ENCODE measurements at places on chromosomes 1 and 21.

- no peak for DNase-seq
These were observed 266.0 kb downstream of the PTPRU start for GRCh38 chr1:29502225-29502910.

DNA sequence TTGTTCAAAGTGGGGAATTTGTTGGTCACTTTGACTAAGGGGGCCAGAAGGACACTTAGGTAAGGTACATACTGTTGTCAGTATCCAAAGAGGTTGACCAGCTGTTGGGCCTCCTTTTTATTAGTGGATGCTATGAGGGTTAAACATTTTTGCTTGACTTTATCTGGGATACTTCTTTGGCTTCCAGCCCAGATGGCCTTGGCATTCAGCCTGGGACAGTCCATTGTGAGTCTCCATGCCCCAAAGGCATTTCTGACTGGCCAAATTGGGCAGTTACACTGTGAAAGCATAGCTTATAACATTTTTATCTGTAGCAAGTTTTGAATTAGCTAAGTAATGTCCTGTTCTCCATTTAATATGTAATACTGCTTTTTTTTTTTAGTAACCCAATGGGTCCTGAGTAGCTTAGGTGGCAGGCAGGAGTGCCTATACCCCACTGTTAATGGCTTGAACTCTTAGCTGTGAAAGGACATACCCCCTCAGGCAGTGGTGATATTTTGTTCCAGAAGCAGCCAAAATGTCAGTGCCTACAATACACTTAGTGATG lies 35.4 kb upstream of the CD1D start:
- DNase-seq = no peak

DNA sequence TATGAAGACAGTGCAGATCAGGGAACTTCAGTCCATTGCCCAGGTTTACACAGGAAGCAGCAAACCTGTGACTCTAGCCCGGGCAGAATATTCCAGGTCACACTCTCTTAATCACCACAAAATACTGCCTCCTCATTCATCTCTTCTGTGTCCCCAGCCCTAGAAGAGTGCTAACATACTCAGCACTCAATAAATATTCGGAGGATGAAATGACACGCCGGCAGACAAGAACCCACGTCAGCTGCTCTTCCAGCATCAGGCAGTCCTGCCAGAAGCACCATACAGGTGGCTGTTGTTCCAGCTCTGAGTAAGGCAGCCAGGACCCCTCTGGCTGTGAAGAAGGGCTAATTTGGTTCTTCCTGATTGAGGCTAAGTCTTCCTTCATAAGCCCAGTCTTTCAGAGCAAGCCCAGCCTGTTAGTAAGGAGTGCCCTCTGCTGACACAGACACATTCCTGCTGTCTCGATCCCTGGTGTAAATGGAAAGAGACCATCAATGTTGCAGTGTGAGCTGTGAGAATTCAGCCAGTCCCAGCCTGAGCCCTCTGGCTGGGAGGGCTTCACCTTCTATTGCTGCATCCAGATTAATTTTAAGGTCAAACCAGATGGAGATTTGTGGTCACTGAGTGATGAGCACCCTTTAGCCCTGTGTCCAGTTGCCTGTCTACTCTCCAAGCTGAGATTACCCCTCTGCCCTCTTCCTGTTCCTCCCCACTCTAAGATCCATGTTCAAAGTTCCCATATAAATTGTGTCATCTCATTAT lies 45.0 kb upstream of the KIRREL1 start:
- peak; percentile 48 for DNase-seq

- DNase-seq = no peak
These were observed 77.0 kb upstream of the FGGY start for GRCh38 chr1:59219916-59220315.

DNA sequence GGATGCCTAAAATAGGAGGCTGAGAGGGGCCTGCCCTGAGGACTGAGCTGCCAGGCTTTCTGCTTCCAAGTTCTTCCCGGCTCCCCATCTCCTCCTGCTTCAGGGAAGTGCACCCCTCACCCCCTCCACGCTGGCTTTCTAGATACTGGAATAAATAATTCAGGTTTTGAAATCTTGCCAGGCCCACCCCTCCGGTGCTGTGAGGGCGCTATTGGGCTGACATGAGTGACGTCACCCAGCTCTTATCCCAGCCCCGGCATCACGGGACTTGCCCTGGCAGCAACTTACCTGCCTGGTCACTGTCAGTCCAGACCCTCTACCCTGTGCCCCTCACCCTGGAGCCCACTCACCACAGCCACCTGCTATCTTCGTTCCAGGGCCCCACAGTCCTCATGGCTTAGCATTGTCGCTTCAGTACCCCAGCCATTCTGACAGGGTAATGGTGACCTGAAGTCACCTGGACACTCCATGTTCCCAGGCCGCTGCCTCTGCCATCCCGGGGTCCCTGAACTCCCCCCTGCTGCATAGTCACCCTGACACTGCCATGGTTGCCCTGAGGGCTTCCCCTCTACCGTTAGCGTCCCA lies 819 bp upstream of the GPR3 start:
- peak; percentile 73 for DNase-seq

DNA sequence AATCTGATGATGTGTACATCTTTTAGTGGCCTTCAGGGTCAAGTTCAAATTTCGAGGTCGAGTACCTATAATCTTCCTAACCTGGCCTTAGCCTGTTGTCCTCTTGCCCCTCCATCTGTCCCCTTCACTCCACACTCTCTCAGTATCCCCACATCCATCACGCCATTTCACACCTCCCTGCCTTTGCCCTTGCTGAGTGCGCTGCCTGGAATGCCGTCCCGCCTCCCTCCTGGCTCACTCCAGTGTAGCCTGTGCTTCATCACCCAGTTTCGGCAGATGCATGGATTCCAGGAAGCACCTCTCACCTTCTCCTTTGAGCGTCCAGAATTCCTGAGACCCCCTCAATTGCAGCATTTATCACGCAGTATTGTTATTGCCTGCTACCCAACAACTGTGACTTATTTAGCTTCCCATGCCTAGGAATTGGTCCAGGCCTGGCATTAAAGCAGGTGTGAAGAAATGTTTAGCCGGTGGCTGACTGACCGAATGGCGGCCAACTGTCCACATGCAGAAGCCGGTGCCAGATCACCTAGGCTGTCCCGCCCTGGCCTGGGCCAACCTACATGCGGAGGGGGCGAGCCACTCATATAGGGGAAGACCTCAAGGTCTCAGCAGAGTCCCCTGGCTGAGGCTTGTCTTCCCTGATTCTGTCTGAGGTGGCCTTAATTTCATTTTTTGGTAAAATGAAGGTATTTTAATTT lies 34.5 kb downstream of the MYOM3 start:
- no peak for DNase-seq

- DNase-seq = no peak
These were observed 71.0 kb upstream of the ANGPTL1 start for GRCh38 chr1:178941849-178942248.

DNA sequence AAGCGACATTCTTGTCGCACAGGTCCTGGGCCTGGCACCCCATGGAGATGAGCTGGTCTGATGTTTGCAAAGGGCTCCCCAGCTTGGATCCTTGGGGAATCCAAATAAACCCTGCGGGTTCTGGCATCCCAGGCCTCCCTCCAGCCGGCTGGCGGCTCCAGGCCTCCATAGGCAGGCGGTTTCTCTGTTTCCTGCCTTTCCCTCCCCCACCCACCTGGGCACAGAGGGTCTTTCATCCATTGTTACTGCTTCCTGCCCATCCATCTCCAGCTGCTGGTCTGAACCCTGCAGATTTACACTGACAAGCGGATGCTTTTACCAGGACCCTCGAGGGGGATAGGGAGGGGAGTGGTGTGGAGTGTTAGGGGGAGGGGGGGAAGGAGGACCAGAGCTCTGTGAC lies 39.1 kb upstream of the ID3 start:
- DNase-seq = peak; percentile 27

DNA sequence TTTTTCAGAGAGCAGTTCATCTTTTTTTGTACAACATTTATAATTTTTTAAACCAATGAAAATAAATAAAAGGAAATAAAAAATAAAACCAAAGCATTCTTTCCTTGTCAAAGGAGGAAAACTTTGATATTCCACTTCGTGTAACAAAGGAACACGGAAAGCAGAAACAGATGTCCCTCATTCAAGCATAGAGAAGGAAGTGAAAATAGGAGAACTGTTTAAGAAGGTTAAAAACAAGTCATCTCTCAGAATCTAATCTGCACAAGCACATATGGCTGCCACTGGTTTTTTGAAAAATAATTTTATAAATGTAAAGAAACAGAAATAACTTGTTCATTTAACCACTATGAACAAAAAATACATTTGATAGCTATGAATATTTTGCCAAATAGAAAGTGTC lies 35.9 kb upstream of the ZNF644 start:
- DNase-seq = no peak

DNA sequence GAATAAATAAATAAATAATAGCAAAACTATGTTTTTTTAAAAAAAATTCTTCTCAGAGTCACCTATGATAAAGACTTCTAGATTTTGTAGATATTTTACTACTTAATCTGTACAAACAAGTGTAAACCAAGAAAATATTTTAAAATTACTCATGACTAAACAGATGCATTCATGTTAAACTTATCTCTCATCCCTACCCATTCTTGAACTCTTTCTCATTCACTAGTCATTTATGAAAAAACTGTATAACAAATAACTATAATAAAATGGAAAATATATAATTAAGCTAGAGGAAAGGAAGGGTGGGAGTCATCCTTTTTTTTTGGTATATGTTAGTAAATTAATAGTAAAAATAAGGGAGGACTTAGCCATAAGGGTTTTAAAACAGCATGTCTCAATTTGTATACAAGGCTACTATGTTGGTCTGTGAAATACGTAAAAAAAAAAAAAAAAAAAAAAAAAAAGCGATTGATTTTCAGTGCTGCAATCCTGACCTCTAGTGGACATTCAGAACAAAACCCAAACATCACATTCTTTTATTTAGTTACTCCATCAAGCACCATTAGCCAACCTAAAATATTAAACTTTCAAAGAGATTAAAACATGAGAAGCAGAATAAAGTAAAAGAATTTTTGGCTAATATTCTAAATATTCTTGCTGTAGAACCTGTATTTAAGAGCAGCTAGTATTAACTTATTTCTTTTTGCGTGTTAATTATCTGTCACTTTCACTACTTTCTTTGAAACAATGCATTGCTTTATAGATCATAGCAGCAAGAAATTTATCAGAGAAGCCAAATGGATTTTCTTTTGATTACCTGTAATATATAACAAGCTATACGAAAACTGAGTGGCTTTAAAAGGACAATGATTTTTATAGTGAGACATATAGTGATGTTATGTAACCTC lies 255.8 kb upstream of the CACYBP start:
- no peak for DNase-seq

DNA sequence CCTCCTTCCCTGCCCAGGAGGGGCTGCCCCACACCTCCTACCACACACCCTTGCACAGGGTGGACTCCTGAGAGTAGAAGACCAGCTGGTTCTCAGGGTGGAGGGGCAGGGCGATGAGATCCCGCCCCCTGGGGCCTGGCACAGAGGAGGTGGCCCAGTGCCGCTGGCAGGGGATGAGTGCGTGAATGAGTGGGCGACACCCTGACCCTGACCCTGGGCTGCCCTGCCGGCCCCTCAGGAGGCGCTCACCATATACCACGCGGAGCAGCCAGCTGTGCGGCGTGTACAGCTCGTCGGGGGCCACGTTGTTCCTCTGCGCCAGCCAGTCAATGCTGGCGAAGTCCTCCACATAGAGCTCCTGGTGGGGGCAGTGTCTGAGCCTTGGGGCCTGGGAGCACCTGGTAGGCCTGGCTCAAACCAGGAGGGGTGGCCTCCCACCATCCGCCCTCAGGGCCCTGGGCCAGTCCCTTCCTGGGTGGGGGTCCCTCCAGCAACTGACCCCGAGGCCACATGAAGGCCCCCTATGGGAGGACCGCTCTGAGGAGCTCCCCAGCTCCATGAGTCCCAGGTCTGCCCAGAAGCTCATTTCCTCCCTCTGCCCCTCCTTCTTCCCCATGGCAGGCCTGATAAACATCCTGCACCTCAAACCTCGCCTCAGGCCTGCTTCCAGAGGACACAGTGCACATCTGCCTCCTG lies 13.0 kb downstream of the LSS start:
- DNase-seq = no peak

GRCh38 chr1:103218821-103219220 lies 110.5 kb upstream of the COL11A1 start:
- DNase-seq = no peak

DNA sequence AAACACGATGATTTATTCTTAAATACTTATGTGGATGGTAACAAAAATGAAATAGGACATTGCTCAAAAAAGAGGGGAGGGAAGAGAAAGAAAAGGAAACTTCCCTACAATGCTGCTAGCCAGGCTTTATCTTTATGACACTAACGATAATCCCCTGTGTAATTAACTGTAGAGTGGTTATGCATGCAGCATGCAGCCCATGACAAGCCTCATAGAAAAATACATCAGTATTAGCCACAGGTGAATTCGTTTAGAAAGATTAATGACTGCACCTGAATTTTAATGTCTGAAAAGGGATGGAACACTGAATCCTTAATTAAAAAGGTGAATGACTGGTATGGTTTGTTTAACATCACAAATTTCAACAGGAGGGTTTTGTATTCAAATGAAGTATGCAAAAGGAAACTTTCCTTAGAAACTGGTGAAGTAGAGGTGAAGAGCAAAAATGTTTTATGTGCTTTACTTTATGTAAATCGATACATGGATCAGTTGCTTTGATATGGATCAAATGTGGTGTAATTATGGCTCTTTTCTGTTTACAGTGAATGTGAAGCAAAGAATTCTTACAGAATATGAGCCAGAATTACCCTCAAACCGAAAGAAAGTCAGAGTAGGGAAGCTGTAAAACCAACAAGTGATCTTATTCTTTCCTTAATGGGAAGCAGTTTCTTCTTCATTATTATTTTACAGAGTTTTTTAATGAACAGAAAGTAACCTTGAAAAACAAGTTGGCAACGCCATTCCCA lies 569.6 kb upstream of the ADGRL2 start:
- no peak for DNase-seq

DNA sequence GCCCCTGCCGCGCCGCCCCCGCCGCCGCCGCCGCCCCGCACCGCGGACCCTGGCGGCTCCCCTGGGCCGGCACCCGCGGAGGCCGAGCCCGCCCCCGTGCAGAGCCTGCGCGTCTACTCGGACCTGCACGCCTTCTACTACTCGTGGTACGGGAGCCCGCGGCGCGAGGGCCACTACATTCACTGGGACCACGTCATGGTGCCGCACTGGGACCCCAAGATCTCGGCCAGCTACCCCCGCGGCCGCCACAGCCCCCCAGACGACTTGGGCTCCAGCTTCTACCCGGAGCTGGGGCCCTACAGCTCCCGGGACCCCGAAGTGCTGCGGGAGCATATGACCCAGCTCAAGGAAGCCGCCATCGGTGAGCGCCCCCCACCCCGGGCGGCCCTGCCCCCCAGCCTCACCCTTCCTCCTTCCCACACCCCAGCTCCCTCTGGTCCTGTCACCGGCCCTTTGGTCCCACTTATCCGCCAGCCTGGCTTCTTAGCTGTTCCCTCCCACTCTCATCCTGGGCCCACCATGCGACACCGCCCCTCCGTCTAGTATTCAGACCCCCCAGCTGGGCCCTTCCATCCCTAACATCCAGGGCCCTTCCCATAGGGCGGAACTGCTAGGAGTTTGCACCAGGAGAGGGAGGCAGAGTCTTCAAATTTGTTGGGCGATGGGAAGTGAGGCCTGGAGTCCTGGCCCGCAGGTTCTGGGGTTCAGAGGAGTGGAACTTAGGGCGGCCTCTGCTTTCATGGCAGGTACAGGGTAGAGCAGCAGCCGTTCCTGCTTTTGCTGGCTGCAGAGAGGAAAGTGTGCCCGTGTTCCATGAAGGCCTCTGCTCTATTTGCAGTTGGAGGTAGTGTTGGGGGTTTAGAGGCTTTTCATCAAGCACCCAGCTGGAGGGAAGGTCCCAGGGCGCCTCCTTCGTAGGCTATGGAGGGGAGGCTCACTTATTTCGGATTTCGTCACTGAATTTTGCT lies 1.0 kb downstream of the MANEAL start:
- DNase-seq = peak; percentile 45

- DNase-seq = no peak
These were observed 150.3 kb upstream of the SPAG17 start for GRCh38 chr1:118335331-118335732.

GRCh38 chr1:229563241-229563640 lies 4.7 kb upstream of the ABCB10 start:
- no peak for DNase-seq
